Fibroblast of skin of left biceps (primary cell): ENCODE measurements at places on chromosomes 4 and X.

DNA sequence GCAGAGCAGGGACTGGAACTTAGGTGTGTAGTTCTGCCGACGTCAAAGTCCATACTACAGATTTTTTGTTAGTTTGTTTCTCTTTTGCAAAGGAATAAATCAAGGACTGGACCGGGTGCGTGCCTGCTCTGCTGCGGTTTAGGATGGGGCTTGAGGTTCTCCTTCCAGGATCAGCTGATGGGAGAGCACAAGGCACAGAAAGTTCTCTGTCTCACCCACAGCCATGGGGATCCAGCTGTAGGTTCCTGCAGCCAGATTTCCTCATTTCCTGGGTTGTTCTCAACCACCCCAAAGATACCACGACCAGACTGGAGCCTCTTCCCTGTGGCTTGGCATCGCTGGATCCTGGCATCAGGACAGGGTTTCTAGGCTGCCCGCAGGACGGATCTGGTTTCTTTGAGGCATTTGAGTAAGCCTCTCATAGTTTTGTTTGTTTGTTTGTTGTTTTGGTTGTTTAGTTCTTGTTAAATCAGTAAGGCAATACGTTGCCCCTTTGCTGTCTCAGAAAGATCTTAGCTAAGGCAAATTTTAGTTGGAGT lies 789 bp upstream of the SRPX start:
- DNase-seq = no peak

DNA sequence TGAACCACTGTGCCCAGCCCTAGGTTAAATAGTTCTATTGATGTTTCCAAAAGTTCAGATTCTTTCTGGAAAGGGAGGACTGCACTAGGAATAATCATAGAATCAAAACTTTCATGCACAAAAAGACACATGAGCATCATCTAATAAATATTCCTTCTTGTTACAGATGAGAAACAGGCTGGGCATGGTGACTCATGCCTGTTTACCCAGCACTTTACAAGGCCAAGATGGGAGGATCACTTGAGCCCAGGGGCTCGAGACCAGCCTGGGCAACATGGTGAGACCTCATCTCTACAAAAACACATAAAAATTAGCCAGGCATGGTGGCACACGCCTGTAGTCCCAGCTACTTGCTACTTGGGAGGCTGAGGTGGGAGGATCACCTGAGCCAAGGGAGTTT lies 27.7 kb downstream of the LARP7 start:
- no peak for DNase-seq

DNA sequence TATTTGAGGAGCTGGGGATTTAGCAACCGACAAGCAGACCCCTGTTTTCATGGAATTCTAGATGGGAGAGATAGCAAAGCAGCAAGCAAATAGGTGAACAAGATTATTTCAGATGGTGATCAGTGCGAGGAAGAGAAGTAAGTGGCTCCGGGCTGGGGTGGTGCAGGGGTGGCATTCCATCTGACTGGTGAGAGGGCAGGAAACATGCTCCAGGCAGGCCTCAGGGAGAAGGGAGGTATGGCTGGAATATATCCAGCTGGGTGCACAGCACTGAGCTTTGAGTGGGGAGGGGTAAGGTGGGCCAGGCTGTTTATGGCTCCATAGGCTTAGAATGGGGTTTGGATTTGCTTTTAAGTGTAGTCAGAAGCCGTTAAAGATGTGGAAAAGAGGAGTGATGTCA lies 21.2 kb downstream of the PTTG2 start:
- no peak for DNase-seq

DNA sequence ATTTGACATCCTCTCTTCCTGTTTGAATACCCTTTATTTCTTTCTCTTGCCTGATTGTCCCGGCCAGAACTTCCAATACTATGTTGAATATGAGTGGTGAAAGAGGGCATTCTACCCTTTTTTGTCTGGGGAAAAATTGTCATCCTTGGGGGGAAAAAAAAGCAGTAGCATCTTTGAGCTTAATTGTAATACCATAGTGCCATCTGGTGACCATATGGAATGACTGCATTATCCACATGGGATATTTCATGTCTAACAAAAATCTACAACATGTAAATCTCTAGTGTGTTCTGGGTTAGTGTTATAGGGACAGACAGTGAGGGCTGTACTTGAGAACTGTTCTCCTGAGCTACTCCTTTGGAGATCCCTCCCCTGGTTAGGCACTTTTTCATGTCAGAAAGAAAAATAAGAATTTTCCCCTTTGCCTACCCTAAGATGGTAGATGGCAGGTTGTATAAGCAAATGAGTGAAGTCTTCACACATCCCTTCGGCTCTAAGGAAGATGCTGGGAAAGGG lies 26.0 kb downstream of the CAPN6 start:
- no peak for DNase-seq

DNA sequence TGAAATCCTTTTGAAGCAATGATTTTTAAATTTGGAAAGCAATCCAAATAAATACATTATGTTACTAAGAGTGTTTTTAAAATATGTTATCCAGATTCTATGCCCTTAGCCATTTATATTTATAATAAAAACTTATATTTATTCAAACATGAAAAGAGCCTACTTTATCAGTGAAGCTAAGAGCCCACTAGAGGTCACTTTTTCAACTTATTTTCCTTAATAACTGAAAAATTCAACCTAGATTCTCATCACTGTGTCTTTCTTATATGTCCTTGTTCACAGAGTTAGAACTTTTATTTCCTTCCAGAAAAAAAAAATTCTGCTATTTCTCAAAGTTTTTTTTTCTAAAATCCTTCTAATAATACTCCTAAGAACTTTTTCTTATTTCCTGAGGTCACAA lies 23.9 kb downstream of the PRDM8 start:
- DNase-seq = no peak

GRCh38 chr4:123096038-123096437 lies 173.6 kb upstream of the NUDT6 start:
- DNase-seq = no peak
